ENCODE measurements at places on chromosomes 4 and X.

- no peak for DNase-seq
Measured at GRCh38 chr4:106775636-106776035, 260.5 kb downstream of the DKK2 start.

DNA sequence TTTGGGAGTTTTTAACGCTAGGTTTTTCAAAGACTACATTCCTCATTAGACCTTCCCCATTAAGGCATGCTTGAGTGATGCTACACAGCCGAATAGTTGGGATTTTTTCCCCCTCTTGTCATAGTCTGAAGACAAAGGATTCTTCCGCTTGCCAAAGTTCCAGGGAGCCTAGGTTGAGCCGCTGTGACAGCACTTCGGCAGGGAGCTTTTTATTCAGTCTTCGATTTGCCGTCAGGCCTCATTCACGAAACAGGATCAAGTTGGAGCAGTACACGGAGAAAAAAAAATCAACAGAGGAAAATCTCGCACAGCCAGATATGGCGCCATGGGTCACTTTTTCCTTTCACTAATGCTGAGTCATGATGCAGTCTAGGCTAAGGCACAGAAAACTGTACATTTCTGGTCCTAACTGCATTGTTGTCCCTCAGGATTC is 24.3 kb downstream of the SHROOM3 start:
- no peak for DNase-seq

GRCh38 chrX:110146521-110146920 is 143.6 kb downstream of the TMEM164 start:
- no peak for DNase-seq

GRCh38 chr4:150211799-150212445 is 133.7 kb downstream of the DCLK2 start:
- no peak for DNase-seq

DNA sequence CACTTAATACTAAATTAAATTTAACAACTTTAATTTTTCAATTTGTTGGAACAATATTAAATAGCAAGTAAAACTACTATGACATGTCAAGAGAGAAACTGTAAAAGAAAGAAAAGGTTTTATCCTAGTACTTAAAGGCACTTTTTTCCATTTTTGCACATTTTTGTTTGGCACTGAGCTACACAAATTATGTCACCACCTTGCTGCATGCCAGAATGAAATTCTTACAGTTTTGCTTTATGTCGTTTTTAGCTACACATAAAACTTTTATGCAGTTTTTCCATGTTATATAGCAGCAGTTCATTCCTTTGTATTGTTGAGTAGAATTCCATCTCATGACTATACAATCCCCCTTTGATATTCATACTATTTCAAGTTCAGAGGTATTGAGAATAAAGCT is 99.1 kb upstream of the RXFP1 start:
- no peak for DNase-seq

- DNase-seq: no peak
Measured at GRCh38 chr4:89563431-89563830, 255.8 kb upstream of the GPRIN3 start.

GRCh38 chrX:44915361-44915868 is 42.4 kb downstream of the KDM6A start:
- DNase-seq: no peak

GRCh38 chrX:36909676-36910030 is 98.5 kb upstream of the FAM47C start:
- no peak for DNase-seq

- no peak for DNase-seq
Measured at GRCh38 chr4:8706216-8707044, 113.9 kb downstream of the CPZ start.

DNA sequence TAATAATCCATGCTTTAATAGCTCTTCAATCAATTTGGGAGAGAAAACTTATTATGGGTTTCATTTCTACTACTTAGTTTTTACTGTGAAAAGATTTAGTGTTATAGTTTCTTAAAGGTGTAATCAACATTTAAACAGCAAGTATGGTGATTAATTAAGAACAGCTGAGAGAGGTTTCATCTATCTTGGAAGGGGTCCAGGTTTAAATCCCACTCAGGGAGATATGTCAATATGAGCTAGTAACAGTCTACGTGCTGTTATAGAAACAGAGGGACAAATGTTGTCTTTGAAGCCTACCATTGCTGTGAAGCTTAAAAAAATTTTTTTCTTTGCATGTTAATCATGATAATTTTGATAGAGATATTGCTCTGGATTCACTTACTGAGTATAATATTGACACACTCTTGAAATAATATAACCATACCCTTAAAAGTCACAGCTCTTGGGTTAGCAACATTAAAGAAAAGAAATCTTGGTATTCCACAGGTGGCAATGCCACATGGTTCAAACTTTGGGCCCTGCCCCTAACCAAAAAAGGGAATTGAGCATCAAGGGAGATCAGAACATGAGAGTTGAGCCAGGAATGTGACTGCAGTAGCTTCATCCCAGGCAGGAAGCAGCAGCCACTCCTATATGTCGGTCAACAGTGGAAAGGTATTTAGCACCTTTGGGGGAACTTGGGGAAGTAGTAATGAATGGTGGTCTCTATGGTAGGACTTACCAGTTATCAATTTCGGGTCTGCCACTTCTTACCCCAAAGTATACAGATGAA is 107.8 kb downstream of the ANK2 start:
- DNase-seq: no peak

DNA sequence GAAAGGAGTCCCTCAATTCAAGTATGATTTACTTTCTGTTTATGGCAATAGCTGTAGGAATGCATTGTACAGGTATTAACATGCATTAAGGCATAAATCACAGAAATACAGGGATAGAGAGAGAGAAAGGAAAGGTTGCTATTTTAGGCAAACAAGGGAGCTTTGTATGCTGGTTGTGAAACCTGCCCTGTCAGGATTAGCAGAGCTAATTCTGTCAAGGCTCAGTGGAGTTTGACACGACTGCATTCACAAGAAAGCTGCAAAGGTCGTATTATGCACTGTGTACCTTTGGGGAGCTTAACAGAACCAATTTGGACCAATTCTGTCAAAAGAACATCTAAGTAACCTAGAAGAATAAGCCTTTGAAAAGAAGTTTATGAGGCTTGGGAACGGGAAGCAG is 239.3 kb downstream of the GRIA2 start:
- no peak for DNase-seq

DNA sequence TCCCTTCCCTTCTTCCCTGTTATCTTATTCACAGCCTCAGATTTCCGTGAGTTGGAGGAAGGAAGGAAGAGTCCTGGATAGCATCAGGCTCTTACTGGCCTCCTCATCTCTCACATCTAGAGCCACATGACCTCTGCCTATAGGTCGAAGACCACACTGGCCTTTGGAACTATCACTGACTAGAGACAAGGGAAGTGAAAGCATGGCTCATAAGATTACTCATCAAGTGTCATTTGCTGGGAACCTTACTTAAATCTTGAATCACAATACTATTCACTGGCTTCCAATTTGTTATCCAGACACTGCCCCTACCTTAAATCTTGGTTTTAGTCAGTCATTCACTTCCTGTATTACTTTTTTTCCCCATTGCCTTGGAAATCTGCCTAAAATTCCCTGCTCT is 61.6 kb upstream of the MTMR8 start:
- no peak for DNase-seq

GRCh38 chrX:2552621-2553201 is 51.9 kb upstream of the DHRSX start:
- no peak for DNase-seq

GRCh38 chr4:10466161-10466560 is 8.9 kb upstream of the ZNF518B start:
- DNase-seq: no peak

GRCh38 chrX:15929194-15929593 is 74.6 kb upstream of the AP1S2 start:
- DNase-seq: no peak

GRCh38 chr4:42123071-42123644 is 29.3 kb downstream of the BEND4 start:
- DNase-seq: no peak

GRCh38 chr4:186887291-186887700 is 163.6 kb upstream of the FAT1 start:
- no peak for DNase-seq

DNA sequence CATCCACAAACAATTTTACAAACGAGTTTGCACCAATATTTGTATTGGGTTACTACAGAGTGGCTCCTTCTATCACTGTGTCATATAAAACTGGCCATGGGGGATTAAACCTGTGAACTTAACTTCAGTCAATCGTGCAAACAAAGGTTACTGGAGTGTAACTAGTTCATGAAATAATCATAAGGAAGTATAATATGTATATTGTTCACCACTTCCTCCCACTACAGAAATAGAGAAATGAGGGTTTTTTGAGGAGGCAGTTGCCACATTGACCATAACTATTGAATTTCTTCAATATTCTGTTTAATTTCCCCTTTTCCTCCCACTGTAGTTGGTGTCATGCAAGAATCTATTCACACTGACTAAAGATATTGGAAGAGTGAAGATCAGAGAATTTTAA is at the start of gene GPR82:
Gene GPR82, plus strand, starts transcription at position 356 of the 400 bp plus-strand sequence. CDS start 2,846 bp downstream, outside the sequence.
- DNase-seq: no peak

GRCh38 chr4:155612074-155612473 is 54.6 kb upstream of the GUCY1A1 start:
- DNase-seq: no peak

GRCh38 chr4:95272797-95273196 is 276.0 kb downstream of the UNC5C start:
- no peak for DNase-seq

- no peak for DNase-seq
Measured at GRCh38 chr4:106708464-106708816, 327.7 kb downstream of the DKK2 start.

- DNase-seq: no peak
Measured at GRCh38 chr4:132683957-132684356, 465.1 kb upstream of the PCDH10 start.

DNA sequence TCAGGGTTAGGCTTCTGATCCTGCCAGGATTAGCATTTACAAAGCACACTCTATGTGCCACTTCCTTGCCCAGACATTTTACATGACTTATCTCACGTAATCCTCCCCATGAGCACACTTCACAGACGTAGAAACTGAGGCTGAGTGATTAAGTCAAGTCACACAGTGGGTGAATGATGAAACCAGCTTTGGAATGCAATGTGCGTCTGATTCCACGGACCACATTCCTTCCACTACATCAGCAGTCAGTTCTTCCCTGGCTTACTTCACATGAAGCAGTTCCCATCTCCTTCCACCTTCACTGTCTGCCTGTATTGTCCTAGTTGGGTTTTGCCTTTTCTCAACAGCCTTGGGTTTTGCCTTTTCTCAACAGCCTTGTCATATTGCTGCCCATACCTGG is 134.3 kb upstream of the PPARGC1A start:
- DNase-seq: no peak

DNA sequence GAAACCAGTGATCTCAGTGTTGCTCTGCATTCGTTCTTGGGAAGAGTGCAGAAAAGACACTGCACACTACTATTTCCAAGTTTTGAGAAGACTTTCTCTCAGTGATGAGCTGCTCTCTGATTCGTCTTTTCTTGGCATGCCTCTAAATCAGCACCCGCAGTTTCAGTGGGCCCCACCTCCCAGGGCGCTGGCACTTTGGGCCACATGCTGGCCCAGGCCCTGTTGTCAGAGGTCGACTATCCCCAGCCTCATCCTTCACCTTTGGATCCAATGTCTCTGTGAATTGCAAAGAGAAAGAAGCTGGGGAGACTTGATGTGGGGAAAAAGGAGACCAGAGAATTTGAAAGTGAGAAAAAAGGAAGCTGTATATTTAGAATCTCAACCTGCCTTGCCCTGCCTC is 644.1 kb upstream of the PITX2 start:
- DNase-seq: no peak

- no peak for DNase-seq
Measured at GRCh38 chrX:17692709-17693346, 44.5 kb upstream of the SCML1 start.

DNA sequence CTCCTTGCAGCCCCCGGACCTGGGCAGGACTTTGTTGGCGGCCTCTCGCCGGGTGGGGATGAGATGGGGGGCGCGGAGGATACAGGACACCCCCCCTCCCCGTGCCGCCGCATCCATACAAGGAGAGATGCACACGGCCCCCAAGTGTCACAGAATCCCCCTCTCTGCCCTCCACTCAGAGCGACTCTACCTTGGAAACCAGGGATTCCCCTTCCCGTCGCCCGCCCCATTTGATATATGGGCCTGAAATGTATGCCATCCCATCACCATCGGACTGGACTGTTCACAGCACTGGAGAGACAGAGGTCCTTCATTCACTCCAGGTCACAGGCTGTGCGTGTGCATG is 426 bp downstream of the PORCN start:
- no peak for DNase-seq

- DNase-seq: no peak
Measured at GRCh38 chrX:80246271-80246670, 174.0 kb upstream of the TENT5D start.

DNA sequence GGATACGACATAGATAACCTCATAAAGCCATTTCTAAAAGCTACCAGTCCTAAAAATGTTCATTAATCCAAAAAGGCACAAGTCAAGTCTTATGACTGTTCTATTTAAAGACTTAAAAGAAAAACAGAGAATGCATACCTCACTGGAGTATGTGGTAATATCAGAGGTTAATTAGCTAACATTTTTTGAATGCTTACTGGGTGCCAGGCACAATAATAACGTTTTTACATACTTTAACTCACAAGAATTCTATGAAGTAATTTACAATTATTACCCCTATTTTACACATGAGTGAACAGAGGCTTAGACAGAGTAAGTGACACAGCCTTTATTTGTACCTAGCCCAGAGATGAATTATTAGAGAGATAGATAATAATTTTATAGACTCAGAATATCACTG is 207.5 kb downstream of the PDGFC start:
- no peak for DNase-seq

- no peak for DNase-seq
Measured at GRCh38 chrX:45083314-45083713, 117.4 kb downstream of the DIPK2B start.

DNA sequence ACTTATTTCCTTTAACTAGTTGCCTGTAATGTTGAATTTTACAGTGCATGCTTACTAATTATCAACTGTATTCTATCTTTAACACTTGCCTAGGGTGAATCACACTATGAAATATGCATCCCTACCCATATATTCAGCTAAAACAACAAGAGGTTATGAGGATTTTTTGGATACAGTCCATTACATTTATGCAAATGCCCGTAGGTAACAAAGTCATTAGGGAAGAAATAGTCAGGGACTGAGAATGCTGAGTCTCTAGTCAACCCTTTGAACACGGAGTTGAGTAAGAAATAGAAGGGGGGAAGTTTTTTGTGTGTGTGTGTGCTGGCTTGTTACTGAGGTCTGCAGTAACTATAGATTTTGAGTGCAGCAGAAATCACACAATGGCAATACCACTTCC is 26.1 kb upstream of the CBLL2 start:
- no peak for DNase-seq

- DNase-seq: peak; percentile 55
Measured at GRCh38 chrX:74291964-74292807, 11.8 kb upstream of the ZCCHC13 start.

DNA sequence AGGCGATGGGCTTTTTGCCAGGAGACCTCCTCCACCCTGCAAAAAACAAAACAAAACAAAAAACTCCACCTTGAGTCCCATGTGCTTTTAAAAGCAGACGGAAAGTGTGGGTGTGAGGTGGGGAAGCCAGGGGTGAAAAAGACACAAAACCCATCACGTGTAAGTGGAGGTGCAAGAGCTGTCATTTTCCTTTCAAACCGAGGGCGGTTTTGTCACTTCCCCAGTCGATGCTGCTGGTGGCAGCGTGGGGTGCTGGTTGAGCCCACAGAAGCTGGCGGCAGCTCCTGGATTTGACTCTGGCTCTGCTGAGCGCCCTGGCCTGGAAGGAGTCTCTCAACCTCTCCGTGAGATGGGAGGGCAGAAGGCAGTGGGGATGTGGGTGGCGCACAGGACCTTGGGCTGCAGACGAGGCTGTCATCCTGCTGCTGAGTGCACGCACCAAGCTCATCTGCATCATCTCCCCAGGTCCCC is 110.0 kb downstream of the PSAPL1 start:
- peak; percentile 11 for DNase-seq

Data from activated CD8-positive, alpha-beta memory T cell treated with anti-CD3 and anti-CD28 coated beads for 4 hours (primary cell).